LoVo (cell line): ENCODE measurements at places on chromosomes 1 and 21.

DNA sequence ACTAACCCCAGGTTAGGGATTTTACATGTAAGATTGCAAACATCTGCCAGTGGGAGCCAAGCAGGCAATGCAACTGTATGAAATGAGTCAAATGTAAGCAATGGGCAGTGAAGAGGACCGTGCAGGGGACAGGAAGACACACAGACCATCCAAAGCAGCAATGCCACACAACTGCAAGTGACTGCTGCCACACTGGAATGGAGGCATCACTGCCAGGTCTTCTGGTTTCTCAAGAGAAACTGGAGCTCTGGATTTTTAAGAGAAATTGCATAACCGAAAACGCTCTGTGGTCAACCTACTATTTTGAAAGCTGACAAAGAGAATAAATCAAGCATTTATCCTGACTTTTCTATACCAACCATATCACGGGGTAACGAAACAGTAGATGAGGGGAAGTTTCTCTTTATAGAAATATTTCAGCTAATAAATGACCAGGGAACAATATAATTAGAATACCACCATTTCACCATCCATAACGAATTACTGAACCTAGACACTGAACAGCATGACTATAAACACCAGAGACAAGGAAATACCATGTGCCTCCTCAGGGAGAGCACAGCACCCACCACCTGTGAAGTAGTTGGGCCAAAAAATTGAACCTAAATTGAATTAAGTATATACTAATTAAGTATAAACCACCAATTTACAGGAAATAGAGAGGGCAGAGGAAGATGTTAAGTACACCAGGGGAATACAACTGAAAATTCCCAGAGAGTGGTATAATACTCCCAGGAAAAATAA is 4.4 kb downstream of the AK2 start:
- no peak for DNase-seq

DNA sequence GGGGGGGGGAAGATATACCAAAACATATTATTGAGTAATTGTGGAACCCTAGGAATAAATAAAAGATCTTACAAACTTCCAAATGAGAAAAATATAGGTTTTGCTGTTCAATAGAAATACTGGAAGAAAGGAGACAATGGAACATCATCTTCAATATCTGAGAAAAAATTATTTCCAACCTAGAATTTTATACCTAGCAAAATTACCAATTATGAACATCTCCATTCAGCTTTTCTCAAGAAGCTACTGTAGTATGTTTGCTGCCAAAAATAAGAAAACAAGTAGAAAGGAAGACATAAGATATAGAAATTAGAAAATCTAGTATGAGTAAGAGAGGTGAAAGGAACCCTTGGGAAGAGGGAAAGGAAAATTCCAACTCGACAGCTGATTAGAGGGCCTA is 84.0 kb downstream of the GPR52 start:
- no peak for DNase-seq

GRCh38 chr1:233490488-233490887 is 123.4 kb upstream of the KCNK1 start:
- DNase-seq, result no peak

DNA sequence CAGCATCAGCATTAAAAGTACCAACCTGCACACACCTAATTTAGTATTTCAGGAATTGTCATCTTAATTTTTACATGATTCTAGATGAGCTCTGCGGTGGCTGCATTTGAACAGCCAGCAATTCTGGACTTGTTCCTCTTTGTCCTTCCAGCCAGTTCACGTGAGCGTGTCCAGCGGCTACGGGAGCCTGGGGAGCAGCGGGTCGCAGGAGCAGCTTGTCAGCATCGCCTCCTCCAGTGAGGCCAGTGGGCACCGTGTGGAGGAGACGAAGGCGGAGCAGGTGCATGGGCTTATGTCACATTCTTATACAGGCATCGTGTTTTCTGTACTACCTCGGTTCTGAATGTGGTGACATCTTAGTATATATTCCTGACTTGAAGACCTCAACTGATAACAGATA is 25.7 kb downstream of the PER3 start:
- DNase-seq, result no peak

DNA sequence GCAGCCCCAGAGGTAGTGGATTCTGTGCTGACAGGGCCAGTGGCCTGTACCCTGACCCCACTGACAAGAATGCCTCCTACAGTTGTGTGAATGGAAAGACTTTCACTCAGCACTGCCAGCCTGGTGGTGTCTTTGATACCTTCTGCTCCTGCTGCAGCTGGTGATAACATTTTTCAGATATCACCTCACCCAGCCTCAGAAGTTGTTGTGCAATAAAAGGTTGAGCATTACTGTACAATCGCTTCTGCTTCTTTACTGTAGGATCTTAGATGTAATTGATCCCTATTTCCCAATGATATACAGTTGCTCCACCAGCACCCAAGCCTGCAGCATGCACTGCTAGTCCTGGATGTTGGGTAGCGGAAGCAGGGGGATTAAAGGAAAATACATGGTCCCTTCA is 4.8 kb upstream of the CHIA start:
- DNase-seq, result no peak

DNA sequence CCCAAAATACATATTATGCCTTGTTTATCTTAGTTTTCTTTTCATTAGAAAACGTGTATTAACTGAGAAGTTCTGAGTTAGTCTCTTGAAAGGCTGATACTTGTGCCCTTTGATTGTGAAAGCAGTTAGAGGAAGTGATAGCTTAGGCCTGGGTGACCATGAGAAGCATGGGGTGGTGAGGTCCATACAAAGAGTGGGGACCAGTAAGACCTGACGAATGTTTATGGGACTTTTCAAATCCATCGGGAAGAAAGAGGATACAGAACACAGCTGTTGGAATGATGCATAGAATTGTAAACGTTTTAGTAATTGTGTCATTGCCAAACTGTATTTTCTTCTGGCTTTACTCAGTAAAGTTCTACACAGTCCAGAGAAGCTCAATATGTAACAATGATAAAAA is 259.8 kb downstream of the LMO4 start:
- no peak for DNase-seq

DNA sequence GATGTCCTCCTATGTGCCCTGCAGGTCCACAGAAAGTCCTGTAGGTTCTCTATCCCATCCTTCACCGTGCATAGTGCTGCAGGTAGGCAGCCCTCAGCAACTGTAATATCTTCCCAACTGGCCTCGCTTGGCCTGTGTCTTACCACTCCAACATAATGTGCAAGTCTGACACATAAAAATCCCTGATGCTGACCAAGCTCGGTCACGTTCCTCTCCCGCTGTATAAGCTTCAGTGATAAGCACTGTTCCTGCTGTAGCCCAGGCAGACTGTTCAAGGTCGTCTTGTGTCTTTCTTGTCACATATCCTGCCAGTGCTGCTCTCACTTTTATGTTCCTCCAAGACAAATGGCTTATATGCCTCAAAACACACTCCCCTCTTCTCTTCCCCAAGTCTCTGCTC is 19.4 kb upstream of the KCNE1 start:
- DNase-seq, result no peak

DNA sequence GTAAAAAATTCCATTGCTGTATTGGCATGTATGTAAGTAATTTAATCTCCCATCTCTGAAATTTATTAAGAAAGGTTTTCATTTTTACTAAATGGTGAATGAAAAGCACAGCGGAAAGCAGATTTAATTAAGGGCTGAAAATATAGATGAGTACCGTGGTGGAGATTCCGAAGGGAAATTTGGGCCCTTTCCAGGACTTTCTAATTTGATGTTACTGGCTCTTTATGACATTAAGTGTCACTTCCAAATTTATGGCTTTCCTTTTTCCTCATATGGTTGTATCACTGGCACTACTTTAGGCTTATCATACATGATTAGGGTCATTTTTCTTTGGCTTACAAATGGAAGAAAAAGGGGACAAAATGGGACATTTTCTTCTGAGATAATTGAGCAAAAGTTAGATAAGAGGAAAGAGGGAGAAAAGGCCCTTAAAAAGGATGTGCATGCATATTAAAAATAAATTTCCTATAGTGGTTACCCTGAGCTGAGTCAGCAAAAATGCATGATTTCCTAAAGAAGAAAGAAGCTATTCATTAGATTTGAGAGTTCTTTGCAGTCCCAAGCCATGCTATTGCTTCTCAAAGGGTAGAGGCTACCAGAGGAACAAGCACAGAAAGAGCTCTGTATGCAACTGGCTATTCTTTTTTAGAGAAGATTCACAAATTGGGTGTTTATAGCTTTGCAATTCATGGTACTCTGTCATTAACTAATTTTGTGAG is 74.9 kb upstream of the CNIH3 start:
- no peak for DNase-seq

- no peak for DNase-seq
Observed at GRCh38 chr1:9195651-9196050, 38.9 kb upstream of the H6PD start.

GRCh38 chr1:184895086-184895485 is 79.2 kb downstream of the NIBAN1 start:
- DNase-seq, result no peak

DNA sequence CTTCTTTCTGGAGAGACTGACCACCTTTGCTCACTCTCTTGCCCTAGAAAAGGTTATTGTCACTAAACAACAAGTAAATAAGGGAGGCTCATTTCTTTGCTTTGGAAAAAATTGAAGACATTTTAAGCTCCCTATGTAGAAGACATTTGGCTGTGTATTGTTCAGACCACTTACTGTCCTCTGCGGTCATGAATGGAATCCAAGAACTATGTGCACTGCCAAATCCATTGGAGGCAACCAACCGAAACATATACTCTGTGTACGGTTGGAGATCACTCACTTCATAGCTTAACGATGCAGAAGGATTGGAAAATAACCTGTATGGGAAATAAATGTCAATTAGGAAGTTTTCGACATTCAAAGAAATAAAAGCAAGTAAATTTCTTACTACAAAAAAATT is 332.8 kb downstream of the KCTD3 start:
- no peak for DNase-seq

DNA sequence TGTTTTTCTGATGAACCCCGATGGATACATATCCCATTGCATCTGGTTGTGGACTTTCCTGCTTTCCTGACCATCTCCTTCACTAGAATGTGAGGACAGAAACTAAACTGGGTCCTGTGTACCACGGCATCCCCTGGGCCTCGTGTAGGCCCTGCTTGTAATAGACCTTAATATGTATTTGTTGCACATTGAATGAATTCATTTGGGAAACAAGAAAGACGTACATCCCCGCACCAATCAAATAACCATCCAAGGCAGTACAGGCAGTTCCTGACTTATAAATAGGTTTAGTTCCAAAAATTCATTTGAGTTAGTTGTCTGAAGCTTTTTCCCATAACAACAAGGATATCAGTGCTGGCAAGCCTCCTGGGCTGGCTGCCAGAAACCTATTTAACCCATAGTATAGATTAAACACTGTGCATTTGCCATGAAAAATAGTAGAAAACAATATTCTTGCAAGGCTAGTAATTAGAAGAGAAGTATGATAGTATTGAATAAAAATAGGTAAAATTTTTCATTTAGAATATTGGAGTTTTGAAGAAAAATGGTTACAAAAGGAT is 81.8 kb upstream of the CD34 start:
- DNase-seq, result no peak

- no peak for DNase-seq
Observed at GRCh38 chr1:158117854-158118704, 62.6 kb upstream of the CD1D start.

GRCh38 chr1:245876586-245876985 is 630.5 kb downstream of the SMYD3 start:
- no peak for DNase-seq

DNA sequence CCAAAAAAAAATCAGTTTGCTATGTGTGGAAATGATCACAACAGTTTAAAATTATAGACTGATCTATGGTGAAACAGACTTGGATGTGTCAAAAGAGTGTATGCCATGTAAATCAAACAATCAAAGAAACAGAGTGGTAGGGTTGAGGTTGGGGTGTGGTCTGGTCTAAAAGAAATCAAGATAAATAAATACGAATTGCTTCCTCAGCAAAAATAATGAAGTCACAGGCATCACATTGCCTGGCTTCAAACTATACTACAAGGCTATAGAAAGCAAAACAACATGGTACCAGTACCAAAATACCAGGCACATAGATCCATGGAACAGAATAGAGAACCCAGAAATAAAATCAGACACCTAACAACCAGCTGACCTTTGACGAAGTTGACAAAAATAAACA is 1796.9 kb downstream of the NCAM2 start:
- DNase-seq, result no peak

- DNase-seq, result no peak
Observed at GRCh38 chr1:154777781-154778180, 92.3 kb downstream of the KCNN3 start.

DNA sequence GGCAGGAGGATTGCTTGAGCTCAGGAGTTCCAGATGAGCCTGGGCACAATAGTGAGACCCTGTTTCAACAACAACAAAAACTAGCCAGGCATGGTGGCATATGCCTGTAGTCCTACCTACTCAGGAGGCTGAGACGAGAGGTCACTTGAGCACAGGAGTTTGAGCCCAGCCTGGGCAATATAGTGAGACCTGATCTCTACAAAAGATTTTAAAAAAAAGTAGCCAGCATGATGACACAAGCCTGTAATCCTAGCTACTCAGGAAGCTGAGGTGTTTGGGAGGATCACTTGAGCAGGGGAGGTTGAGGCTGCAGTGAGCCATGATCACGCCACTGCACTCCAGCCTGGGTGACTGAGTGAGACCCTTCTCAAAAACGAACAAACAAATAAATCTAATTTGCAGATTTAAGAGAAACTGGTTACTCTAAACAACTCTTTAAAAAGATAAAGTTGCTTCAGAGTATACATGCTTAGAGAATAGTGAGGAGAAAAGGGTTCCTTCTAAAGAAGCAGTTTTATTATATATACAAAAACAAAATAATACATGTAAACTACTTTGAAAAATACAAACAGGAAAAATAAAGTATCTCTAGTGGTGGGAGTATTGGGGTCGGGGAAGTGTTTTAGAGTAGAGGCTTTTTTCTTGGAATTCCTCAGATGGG is 88.4 kb downstream of the ADCY10 start:
- DNase-seq, result no peak

DNA sequence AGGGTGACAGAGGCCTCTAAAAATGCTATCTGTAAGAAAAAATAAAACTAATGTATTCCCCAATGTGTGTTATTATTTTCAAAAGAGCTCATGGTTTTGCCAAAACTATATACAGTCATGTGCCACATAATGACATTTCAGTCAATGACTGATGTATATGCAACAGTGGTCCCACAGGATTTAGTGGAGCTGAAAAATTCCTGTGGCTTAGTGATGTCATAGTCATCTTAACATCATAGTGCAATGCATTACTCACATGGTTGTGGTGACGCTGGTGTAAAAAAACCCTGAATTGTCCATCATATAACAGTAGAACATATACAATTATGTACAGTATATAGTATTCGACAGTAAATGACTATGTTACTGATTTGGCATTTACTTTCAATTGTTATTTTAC is 172.4 kb downstream of the CACNA1E start:
- no peak for DNase-seq

DNA sequence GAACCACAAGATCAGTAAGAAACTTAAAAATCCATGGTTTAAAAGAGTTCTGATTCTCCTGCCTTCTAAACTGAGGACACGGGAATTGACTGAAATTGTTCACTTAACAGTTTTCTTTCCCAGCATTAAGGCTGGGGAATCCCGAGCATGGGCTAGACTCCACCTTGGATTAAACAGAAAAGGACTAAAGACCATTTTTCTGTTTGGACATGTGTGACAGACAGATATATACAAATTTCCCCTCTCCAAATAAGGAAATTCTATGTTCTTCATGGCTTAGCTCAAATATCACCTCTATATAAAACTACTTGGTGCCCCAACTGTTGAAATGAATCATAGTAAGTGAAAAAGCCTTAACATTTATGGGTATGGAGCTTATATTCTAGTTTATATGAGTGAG is 85.0 kb downstream of the UROD start:
- no peak for DNase-seq

- no peak for DNase-seq
Observed at GRCh38 chr1:38735651-38736161, 123.9 kb downstream of the RRAGC start.
